Tongue (tissue), 3 donors: ENCODE measurements at places on chromosomes 13 and 19.

DNA sequence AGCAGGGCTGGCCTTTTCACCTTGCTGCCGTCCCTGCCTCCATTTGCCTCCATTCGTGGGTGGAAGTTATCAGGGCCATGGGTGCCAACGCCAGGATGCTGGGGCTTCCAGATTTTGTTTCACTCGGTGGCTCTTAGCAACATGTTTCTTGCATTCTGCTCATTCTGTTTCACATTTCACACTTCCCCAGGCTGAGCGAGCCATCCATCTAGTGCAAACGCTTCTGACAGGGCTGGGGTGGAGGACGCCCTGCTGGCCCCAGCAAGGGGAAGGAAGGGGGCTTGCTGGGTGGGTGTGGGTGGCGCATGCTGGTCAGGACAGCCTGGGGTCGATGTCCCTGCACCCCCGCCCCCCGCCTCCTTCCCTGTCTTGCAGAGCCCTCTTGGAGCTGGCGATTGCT lies 165.2 kb downstream of the URI1 start:
- DNase-seq, result no peak

- peak; percentile 7 for DNase-seq
Observed at GRCh38 chr13:79459906-79460305, 21.0 kb upstream of the NDFIP2 start.

GRCh38 chr13:33452873-33453517 lies 167.4 kb upstream of the STARD13 start:
- DNase-seq, result peak; percentile 41

GRCh38 chr19:27851002-27851481 lies 1361.9 kb downstream of the UQCRFS1 start:
- no peak for DNase-seq

- peak; percentile 84 for DNase-seq
Observed at GRCh38 chr13:30872685-30873461, 33.2 kb upstream of the MEDAG start.

DNA sequence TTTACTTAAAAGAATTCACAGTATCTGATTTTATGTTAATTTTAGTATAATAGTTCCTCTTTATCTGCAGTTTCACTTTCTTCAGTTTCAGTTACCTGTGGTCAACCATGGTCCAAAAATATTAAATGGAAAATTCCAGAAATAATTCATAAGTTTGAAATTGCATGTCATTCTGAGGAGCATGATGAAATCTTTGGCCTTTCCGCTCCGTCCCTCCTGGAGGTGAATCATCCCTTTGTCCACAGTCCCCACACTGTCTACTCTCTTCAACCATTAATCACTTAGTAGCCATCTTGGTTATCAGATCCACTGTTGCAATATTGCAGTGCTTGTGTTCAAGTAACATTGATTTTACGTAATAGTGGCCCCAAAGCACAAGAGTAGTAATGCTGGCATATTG lies 26.9 kb downstream of the SLITRK6 start:
- DNase-seq, result no peak

DNA sequence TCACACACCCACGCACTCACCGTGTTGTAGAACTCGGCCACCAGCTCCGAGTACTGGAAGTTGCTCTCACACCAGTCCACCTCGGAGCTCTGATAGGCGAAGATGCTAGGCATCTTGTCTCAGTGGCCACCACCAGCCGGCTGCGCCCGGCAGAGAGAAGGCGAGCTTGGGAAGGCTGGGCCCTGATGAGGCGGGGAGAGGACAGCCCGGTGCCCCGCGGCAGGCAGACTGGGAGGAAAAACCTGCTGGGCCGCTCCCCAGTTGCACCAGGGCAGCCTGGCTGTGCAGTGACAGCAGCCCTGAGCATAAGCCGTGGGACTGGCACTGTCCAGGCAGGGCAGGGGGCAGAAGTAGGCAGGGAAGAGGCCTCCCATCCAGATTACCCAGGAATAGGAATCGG lies at the start of gene ACER1:
Gene ACER1 (minus strand): TSS at position 174 of the 400 bp plus-strand sequence. CDS start 61 bp downstream, at position 113.
- no peak for DNase-seq

GRCh38 chr19:16626796-16627192 lies 1.2 kb downstream of the MED26 start:
- DNase-seq, result no peak

GRCh38 chr13:87570669-87571068 lies 100.5 kb upstream of the SLITRK5 start:
- no peak for DNase-seq

DNA sequence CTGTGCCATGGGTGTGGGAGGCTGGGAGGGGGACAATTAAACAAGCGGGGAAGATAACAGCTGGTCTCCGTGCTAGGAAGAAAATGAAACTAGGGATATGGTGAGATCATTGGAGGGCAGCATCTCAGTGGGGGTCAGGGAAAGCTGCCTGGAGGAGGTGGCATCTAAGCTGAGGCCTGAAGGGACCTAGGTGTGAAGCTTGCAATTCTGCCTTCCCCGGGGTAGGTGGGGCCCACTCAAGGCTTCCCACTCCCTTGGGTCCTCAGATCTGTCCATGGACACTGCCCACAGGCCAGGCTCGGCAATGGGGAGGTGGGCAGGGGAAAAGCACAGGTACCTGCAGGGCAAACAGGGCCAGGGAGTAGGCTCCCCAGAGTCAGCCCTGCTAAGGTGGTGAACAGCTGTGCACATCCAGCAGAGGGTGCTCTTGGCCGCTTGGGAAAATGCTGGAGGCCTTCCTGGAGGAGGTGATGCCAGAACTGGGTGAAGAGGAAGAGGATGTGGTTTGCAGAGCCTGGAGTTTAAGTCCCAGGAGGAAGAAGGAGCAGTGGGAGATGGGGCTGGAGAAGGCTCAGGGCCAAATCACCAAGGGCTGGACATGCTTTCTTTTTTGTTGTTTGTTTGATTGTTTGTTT lies 25.7 kb upstream of the CCNE1 start:
- no peak for DNase-seq

DNA sequence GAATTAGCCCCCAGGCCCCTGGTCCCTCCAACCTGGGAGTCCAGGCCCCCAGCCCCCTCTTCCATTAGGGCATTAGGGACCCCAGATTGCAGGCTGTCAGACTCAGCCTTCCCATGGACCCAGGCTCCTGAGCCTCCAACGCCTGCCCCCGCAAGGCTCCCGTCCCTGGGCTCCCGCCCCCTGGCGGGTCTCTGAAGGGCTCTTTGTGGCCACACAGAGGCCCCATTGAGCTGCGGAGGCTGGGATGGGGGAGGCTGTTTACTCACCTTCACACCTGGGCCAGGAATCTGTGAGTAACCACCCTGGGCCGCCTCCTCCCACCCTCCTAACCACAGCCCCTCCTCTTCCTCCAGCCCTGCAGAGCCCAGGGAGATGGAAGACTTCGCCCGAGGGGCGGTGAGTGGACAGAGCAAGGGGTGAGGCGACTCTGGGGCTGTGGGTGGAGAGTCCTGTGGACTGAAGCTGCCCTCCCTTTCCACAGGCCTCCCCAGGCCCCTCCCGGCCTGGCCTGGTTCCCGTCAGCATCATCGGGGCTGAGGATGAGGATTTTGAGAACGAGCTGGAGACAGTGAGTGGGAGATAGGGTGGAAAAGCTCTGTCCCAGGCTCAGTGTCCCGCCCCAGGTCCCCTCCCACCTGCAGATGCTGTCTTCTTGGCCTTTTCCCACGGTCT lies 4.9 kb downstream of the ARHGEF1 start:
- peak; percentile 51 for DNase-seq

DNA sequence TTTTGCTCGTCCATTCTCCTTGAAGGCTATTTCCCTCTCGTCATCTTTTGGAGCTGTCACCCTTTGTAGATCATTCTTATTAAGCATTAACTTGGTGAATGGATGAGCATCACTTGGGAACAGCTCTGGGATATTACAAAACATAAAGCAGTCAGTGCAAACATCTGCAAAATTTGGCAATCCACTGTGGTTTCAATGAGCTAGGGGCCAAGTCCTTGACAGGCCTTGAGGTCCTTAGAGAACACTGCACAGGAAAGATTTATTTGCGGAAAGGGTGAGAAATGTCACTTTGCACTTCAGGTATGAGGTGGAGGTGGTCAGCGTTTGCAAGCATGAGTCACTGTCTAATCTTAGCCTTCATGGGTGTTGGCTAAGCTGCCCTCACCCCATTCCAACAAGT lies 239.7 kb upstream of the MAB21L1 start:
- DNase-seq, result peak; percentile 89

GRCh38 chr13:51262501-51263211 lies 40.5 kb downstream of the FAM124A start:
- DNase-seq, result no peak

DNA sequence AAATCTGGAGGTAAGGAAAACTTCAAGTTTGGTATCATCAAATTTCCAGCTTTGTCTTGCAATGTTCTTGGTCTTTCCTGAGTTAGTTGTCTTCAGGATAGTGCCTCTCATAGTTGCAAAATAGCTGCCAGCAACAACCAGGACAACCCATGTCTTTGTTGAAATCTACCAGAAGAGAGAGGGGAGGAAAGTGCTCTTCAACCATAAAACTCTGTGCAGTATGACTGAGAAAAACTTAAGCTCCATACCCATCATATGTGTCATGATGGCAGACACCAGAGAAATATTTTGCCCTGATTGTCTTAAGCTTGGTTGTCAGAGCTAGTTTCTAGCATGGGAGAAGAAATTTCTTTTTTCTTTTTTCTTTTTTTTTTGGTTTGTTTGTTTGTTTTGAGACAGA lies 103.3 kb downstream of the SPRY2 start:
- DNase-seq, result no peak

GRCh38 chr13:40102854-40103253 lies 447.4 kb downstream of the COG6 start:
- DNase-seq, result no peak

DNA sequence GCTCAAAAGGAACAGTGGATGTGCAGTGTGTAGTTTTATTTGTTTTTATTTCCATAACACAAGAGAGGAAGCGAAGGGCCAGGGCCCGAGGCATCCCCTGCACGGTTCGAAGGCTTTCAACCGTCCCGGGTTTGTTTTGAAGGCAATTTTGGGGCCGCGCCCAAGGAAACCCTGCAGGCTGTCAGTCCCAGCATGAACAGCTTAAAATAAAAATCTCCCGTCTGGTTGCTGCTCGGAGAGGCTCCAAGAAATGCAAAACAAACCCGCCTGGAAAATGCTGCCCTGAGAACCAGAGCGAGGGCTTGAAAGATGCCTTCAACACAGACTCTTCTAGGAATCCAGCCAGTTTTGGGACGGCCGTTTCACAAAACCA lies 16.0 kb downstream of the LSM4 start:
- peak; percentile 73 for DNase-seq

- no peak for DNase-seq
Observed at GRCh38 chr13:41788552-41788951, 172.4 kb downstream of the VWA8 start.

GRCh38 chr13:107778094-107778493 lies 437.2 kb downstream of the LIG4 start:
- DNase-seq, result no peak

- DNase-seq, result no peak
Observed at GRCh38 chr19:1211494-1212234, 6.1 kb downstream of the STK11 start.

- peak; percentile 44 for DNase-seq
Observed at GRCh38 chr13:33106656-33107360, 90.6 kb downstream of the KL start.

DNA sequence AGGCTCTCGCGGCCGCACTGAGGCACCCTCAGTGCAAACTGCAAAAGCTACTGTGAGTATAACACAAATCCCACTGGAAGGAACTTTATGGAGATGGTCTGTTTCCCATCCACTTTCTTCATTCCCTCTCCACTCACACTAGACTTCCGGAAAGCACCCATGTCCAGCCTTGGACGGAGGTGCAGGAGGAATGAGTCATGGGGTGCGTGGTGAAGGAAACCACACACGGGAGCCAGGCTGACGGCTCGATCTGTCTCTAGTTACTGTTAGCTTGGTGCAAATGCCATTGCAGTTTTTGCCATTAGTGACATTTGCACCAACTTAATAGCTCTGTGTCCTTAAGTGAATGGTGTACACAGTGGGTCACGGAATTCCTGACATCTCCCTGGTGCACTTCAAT lies 14.6 kb downstream of the NLRP8 start:
- DNase-seq, result no peak

GRCh38 chr19:34666958-34667265 lies 10.0 kb downstream of the SCGB2B2 start:
- no peak for DNase-seq

GRCh38 chr13:112153364-112153763 lies 86.4 kb downstream of the SOX1 start:
- DNase-seq, result no peak

GRCh38 chr13:105758918-105759860 lies 776.3 kb downstream of the EFNB2 start:
- peak; percentile 24 for DNase-seq

DNA sequence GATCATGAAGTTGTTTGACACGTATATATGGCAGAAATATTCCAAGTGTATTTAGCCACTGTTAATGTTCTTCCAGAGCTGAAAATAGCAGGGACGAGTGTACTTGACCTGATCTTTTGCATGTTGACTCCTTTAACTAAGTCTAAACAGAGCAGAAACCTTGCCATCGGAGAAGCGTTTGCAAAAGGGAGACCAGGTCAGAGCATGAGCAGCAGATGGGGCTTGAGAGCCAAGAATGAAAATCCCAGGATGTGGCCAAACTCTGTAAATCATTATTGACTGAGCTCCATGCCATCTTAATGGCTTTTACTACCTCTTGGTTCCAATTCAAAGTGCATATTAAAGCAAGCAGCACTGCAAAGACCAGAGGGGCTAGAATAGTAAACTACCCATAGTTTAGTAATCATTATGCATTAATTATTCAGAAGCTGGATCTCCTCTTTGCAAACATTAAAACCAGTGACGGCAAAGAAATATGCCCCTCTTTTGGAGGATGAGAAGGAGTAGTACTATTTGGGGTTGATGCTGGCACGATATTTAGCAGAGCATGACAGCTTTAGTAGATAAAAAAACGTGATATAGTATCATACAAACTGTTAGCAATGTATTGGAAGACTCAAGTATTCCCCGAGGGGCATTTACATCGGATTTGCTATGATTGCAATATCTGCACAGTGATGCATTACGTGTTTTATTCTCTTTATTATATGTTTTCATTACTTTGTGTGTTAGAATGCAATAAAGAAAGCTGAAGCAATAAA lies 55.7 kb downstream of the FAM216B start:
- DNase-seq, result peak; percentile 35

DNA sequence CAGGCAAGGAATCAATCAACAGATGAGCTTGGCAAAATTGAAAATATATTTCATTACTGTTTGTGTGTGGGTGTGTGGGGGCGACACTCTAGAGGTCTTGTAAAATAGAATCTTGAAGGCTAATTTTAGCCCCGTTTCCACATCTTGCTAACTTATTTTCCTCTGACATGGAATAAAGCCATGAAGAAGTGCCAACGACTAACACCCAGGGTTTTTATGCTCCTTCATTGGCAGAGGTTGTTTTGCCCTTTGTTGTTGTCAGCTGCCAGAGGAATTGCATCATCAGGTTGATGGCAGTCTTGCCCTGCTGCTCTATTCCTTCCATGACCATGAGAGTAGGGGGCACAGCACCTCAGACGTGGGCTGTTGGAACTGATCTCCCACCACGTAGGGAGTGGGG lies 30.6 kb upstream of the FAM216B start:
- no peak for DNase-seq
